ENCODE measurements at places on chromosomes 16 and 17.
A peak's percentile ranks its signal among the peaks of the same experiment; 100 is the strongest.

DNA sequence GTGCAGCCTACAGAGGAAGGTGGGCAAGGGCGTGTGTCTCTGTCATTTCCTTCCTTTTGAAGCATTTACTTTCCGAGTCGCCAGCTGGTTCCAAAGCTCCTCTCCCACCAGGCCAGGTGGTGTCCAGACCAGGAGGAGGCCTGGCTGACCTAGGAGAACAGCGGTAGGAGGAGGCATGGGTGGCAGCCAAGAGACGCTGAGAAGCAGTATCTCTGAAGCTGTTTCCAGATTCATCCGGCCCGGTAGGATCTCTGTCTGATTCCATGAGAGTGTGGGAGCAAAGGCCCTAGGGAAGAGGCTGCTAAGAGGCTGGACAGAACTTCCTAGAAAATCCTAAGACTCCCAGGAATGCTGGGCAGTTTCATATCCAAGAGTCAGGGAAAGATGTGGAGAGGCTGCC is 20.3 kb downstream of the MEOX1 start:
- DNase-seq = no peak

- no peak for DNase-seq
Measured at GRCh38 chr16:3274947-3275346, 8.3 kb upstream of the ZNF263 start.

- no peak for DNase-seq
Measured at GRCh38 chr17:18877104-18877645, 19.2 kb downstream of the PRPSAP2 start.

- DNase-seq = no peak
Measured at GRCh38 chr17:69485251-69485661, 70.8 kb downstream of the MAP2K6 start.

DNA sequence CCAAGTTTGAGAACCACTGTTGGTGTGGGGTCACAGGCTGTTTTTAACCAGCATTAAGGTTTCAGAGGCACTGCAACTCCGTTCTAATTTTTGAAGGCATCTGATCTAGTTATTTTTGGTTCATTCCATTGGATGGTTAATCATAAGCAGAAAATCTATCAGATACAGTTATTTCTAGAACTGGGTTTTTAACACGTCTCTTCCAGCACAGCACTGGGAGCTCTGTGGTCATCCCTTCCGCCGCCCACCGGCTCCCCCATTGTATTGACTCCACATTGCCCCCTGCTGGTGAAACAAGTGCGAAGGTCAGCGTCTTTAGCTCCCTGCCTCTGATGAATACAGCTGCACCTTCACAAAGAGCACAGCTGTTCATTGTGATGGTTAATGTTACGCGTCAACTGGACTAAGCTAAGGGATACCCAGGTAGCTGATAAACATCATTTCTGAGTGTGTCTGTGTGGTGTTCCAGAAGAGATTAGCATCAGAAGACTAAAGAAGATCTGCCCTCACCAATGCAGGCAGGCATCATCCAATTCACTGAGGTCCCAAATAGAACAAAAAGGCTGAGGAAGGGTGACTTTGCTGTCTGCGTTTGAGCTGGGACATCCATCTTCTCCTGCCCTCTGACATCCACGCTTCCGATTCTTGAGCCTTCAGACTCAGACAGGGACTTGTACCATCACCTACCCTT is 8.5 kb downstream of the CCL18 start:
- peak; percentile 86 for DNase-seq

DNA sequence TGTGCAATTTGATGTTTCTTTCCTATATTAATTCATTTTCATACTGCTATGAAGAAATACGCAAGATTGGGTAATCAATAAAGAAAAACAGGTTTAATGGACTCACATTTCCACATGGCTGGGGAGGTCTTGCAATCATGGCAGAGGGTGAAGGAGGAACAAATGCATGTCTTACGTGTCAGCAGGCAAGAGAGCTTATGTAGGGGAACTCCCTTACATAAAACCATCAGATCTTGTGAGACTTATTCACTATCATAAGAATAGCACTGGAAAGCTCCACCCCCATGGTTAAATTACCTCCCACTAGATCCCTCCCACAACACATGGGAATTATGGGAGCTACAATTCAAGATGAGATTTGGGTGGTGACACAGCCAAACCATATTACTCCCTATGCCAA is 418.9 kb upstream of the MAF start:
- DNase-seq = no peak

- DNase-seq = no peak
Measured at GRCh38 chr16:85005285-85006069, 5.9 kb downstream of the ZDHHC7 start.

- peak; percentile 59 for DNase-seq
Measured at GRCh38 chr17:7043497-7044198, at the start of gene SLC16A11. TSS of gene SLC16A11 (minus strand) at chr17:7044092. CDS start at chr17:7043513, 579 bp downstream.

DNA sequence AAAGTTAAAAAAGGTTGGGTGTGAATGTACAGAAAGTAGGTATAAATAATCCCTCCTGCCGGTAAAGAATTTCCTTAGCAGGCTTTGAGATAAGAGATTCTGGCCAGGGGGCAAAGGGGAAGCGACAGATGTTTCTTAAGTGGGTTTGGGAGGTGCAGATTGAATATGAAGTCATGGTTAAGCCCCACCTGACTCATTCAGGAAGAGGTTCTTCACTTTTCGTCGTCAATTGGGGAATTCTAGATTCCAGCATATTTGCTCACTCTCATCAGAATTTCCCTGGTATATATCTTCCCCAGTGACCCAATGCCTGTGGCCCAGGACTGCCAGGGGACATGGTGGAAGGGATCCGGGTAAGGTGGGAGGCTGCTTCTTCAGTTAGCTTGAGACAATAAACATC is 127.8 kb downstream of the CPPED1 start:
- no peak for DNase-seq

- DNase-seq = no peak
Measured at GRCh38 chr16:59351305-59351903, 617.3 kb upstream of the GOT2 start.

DNA sequence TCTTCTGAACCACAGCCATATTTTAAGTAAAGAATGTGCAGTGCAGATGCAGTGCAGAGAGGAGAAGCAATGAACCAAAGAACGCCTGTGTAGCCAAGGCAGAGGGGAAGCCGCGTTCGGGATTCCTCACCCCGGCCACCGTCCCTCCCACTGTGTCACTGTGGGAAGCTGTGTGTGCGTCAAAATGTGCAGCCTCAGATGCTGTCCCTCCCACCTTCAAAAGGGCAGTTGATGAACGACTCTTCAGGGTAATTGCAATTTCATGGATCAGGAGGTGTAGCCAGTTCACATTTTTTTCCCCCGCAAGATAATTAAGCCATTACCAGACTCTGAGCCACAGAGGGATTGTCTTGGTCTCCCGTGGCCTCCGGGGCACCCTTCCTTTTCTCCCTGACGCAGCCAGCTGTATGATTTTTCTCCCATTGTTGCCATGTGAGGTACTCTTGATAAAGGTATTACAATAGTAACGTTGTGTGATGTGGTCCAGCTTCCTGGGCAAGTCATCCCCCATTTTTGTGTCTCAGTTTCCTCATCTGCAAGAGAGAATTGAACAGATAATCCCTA is 190.0 kb downstream of the FOXL1 start:
- no peak for DNase-seq

DNA sequence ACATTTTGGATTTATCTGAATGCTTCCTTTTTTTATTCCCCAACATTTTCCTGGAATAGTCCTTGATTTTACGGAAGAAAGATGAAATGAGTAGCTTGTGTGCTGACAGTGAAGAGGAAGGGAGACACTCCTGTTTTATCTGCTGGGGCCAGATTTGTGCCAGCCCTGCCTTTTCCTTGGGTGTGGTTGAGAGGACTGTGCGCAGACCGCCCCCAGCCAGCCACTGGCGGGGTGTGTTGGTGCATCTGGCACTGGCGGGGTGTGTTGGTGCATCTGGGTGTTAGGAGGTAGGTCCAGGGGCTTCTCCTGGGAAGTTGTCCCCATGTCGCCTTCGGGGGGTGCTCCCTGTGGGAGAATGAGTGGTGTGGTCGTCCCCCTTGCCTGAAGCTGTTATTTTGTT is 39.5 kb downstream of the RAP1GAP2 start:
- no peak for DNase-seq

DNA sequence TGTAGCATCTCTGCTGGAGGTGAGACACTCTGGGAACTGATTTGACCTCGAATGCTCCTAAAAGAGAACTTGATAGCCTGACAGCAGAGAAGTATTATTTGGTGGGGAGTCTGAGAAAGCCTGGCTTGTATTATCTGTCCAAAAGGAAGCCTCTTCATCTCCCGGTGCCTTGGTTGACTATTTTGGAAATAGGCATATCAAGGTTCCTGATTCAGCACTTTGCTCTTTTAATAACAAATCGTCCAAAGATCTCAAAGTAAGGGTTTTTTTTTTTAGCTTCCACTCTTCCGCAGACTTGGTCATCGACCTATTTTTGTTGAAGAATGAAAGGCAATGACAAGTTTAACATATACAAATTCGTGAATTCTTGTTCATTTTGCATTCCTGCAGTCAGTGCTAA is 14.8 kb downstream of the TMEM186 start:
- DNase-seq = no peak

GRCh38 chr16:68468842-68469241 is 20.5 kb upstream of the SMPD3 start:
- DNase-seq = no peak

- no peak for DNase-seq
Measured at GRCh38 chr16:26491101-26491670, 575.5 kb upstream of the C16orf82 start.

DNA sequence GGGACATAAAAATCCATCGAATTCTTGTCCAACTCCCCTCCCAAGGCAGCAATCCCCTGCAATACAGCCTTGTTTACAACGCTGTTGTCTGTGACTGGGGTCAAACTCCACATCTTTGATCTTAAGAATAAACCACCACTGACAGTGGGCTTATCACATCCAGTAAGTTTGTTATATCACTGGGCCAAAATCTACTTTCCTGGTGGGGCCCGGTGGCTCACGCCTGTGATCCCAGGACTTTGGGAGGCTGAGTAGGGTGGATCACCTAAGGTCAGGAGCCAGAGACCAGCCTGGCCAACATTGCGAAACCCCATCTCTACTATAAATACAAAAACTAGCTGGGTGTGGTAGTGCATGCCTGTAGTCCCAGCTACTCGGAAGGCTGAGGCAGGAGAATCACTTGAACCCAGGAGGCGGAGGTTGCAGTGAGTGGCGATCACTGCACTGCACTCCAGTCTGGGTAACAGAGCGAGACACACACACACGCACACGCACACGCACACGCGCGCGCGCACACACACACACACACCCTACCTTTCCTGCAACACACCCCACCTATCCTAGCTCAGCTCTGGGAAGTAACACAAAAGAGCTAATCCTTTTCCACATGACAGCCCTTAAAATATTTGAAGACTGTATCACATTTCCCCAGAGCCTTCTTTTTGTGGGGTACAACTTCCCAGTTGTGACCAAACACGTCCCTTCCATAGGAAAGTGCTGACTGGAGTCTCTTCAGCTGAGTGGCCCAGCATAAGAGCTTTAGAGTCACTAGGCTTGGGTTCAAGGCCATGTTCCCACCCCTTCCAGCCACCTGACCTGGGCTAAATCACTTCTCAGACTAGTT is 20.9 kb upstream of the ABCC1 start:
- DNase-seq = no peak

DNA sequence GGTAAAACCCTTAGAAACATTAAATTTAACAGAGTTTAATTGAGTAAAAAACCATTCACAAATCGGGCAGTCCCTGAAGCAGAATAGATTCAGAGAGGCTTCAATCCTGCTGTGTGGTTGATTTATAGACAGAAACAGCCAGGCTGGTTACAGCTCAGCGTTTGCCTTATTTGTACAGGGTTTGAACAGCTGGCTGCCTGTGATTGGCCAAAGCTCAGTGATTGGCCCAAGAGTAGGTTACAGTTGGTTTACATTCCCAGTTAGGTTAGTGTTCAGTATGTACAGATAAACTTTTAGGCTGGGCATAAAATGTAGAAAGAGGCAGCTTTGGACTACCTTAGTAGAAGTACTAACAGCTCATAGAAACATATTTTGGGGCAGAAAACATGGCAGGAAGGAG is 210.4 kb upstream of the ELAC2 start:
- no peak for DNase-seq

- no peak for DNase-seq
Measured at GRCh38 chr17:81131486-81132196, 33.7 kb upstream of the PVALEF start.

- no peak for DNase-seq
Measured at GRCh38 chr16:60674241-60674640, 1362.0 kb downstream of the CDH8 start.

DNA sequence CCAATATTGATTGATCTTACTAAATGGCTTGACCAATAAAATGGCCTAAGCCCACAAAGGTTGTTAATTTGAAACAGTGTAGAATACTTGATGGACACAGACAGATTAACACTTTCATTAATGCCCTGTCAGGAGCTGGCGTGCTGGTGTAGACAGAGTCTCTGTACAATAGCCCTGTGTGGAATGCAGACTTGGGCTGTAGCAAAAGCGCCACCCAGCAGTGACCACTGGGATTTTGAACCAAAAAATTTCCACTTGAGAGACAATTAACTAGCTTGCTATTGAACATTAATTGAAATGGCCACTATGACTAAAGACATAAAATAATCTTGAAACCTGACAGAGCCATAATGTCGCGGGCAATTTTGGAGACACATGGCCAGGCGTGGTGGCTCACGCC is 19.7 kb upstream of the GUCY2D start:
- no peak for DNase-seq

DNA sequence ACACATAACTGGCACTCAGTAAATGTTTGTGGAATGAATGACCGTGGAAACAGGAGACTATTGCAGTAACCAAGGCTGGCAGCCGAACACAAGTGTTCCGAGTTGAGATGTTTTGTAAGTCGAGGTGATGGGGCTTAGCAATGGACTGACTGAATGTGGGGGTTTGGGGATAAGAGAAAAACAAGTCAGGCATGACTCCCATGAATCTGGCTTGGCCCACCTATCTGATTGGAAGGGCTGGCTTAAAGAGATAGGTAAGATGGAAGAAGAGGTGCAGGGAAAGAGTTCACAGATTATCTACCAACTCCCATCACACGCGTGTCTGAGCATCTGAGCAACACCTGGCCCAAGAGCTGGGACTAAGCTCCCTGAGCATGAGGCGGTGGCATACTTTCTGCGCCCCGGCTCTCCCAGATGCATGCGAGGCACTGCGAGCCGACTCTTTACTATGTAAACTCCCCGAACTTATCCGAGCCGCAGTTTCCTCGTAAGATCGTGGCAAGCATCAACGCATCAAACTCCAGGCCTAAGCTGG is 539 bp downstream of the IFT20 start:
- DNase-seq = no peak

GRCh38 chr17:52673791-52674190 is 515.3 kb upstream of the CA10 start:
- DNase-seq = no peak

- peak; percentile 60 for DNase-seq
Measured at GRCh38 chr17:17959520-17960361, 12.5 kb downstream of the TOM1L2 start.

Measured in stimulated activated CD4-positive, alpha-beta T cell treated with anti-CD3 and anti-CD28 coated beads, Interleukin-15, amount 100 ng/mL, for 24 hours (primary cell).